ENCODE measurements at places on chromosomes 1 and 21.
A peak's percentile ranks its signal among the peaks of the same experiment; 100 is the strongest.

DNA sequence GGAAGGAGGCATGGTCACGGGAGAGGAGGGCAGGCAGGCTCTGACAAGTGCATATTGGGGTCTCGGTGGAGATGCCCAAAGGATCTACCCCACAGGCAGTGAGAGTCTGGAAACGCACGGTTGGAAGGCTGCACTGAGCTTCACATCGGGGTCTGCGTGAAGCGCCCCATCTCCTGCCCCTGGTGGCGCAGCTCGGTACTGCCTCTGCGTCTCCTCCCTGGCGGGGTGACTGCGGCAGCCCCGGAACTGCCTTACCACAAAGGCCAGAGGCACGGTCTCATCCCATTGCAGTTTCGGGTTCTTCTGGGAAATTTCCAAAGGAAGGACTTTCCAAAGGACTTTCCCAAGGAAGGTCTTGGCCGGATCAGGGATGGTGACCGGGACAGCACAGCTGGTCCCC, 69.2 kb upstream of the AJAP1 start:
- DNase-seq, result no peak

DNA sequence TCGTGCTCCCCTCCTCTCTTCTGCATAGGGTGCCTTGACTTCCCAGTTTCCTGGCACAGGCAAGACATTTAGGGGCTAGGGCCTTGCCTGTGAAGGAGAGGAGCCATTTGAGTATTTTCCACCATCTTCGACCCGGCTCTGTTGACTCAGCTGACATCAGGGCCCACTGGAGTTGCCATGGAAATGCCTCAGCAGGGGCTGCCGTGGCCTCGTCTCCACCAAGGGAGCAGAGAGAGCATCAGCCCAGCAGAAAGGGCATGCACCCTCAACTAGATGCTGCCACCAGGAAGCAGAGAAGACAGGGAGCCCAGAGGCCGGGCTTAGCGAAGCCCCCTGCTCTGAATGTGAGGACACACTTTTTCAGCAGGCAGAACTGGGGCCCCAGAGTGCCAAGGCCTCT, 101.9 kb upstream of the ACTL8 start:
- no peak for DNase-seq

- no peak for DNase-seq
These were observed 67.5 kb upstream of the SAMSN1 start for GRCh38 chr21:14613486-14614224.

DNA sequence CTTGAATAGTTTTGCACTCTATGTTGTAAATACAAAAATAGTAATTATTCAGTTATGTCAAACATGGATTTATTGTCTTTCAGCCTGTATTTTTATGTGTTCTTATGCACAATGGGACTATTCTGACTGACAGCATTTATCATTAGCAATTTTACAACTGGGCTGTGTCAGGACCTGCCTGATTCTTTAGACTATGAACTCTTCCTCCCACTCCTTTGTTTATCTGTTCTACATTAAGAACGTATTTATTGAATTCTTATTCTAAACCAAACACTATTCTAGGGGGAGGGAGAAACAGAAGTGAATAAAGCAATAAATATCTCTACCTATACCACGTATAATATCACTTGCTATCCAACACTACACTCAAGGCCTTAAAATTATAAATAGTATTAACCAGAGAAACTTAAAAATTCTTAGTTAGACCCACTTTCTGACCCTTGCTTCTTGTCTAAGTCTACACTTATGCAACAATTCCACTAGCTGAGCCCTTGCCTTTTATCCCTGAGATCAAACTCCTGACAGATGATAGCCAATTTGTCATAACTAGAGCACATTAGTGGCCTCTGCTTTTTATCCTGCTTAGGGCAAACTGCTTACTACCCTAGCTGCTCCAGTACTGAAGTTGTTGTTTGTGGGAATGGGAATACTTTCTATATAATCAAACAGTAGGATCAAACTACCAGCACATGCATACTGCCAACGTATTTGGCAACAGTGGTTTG, 494.3 kb downstream of the BRINP3 start:
- no peak for DNase-seq

GRCh38 chr1:119715542-119715941, 3.8 kb downstream of the PHGDH start:
- DNase-seq, result no peak

- DNase-seq, result no peak
These were observed 19.3 kb upstream of the ACTA1 start for GRCh38 chr1:229452956-229453801.

DNA sequence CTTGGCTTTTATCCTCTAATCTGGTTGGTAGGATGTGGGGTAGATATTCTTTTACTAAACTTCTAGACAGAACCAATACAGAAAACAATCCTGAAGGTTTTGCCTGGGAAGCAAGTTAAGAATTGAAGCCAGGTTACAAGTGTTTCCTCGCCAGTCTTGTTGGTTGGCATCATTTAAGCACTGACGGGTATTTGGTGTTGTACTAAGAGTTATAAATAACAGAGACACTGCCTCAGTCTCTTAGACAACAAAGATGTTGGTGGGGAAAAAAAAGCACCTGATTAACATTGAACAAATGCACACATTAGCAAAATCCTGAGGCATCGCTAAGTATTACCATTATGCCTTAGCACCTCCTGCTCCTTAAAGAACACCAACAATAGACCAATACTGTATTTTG, 272.2 kb downstream of the BRINP2 start:
- no peak for DNase-seq

DNA sequence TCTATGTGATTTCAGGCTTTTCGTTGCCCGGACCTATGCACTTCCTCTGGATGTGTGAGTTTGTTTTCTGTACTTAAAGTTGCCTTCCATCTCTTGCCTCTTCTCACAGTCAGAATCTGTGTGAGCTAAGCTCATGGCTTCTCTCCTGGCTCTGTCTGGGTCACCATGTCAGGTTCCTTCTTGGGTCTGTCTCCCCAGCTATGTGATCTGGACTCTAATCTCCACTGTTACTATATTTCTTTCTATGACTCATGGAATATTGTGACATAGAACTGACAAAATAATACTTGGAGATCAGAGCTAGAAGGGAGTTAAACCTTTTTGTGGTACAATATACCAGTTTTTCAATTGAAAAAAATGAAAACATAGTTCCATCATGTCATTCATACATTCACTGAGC, 172.7 kb upstream of the FGGY start:
- DNase-seq, result no peak

GRCh38 chr1:88877382-88877825, 14.0 kb downstream of the GTF2B start:
- no peak for DNase-seq

GRCh38 chr1:2887941-2888855, 86.7 kb upstream of the TTC34 start:
- DNase-seq, result no peak

DNA sequence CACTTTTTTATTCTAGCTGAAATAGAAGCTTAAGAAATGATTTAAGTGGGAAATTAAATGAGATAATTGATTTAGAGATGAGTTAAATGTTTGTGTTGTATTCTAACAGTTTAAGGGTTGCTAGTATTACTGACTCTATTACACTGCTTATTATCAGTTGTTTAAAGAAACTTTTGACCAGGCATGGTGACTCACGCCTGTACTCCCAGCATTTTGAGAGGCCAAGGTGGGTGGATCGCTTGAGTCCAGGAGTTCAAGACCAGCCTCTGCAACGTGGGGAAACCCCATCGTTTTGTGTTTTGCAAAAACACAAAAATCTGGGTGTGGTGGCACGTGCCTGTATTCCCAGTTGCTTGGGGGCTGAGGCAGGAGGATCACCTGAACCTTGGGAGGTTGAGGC, 14.2 kb downstream of the CLIC4 start:
- no peak for DNase-seq

- no peak for DNase-seq
These were observed 769.0 kb downstream of the BRINP3 start for GRCh38 chr1:189708674-189709073.

- no peak for DNase-seq
These were observed 61.0 kb downstream of the ATP5PO start for GRCh38 chr21:33854604-33855003.

GRCh38 chr1:202319381-202320080, 22.2 kb downstream of the UBE2T start:
- no peak for DNase-seq

- DNase-seq, result no peak
These were observed 7.6 kb upstream of the HJV start for GRCh38 chr1:146029117-146029516.

GRCh38 chr1:27958513-27958912, 1.3 kb upstream of the XKR8 start:
- no peak for DNase-seq

- DNase-seq, result no peak
These were observed 229.5 kb downstream of the DPYD start for GRCh38 chr1:97691325-97691724.

GRCh38 chr1:27074175-27074780, 61.6 kb upstream of the TENT5B start:
- peak; percentile 22 for DNase-seq

DNA sequence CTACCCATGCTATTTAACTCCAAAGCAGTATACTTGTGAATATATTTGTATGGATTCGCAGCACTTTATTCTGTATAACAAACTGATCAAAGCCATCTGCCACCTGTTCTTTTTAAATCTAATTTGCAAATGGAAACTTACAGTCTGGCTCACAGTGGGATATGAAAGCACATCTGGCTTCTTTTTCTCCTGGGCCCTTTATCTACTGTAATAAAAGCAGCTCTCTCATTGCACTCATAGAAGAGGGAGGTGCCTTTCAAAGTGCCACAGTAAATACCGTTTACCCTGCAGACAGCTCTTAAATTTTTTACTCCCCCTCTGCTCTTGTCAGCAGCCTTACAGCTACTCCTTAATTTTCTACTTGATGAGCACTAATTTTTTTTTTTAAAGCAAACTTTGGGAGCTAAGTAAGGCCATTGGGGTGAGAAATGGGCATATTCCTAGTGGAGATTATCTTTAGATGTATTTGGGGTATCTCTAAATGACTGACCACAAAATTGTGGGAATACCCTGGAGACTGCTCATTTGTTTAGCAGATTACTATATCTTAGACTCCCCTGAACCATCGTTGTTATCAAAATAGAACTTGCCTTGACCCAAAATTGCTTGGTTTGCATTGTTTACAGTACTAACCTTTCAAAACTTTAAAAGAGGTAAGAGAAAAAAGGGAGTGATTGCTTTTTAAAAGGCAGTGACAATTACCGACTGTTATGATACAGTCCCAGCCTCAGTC, 110.1 kb downstream of the VPS13D start:
- DNase-seq, result no peak

DNA sequence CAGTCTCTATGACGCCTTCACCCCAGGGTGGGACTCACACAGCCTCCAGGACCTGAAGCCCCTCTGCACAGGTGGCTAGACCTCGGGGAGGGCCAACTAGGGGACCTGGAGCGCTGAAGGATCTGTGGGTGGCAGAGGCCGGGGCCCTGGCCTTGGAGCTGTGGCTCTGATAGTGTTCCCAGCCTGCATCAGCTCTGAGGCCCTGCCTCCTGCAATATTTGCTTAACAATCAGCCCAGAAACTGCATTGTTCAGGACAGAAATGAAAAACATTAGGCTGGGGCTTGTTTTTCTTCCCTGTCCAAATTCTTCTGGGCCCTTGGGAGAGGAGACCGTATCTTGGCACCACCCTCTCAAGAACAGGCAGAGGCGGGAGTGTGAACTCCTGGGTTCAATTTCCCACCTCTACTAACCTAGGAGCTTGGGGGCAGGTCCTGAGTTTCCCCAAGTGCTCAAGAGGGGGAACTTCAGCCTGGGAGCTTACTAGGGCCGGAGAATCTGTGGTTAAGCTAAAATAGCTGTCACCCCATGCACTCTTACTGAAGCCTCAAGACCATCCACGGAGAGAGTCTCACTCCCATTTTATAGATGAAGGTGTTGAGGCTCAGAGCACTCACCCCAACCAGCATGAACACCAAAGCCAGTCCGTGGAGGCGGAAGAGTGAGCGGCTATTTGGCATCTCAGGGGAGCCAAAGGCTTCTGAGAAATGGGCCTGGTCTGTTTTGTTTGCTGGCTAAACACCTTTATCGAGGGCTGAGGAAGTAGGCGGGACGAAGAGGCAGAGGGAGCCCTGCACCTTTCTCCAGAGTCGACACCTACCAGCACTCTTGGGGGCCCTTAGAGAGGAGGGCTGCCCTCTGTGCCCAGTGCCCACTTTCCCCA, 18.8 kb upstream of the CASZ1 start:
- DNase-seq, result no peak

GRCh38 chr1:1604374-1605033, 4.6 kb upstream of the FNDC10 start:
- no peak for DNase-seq

DNA sequence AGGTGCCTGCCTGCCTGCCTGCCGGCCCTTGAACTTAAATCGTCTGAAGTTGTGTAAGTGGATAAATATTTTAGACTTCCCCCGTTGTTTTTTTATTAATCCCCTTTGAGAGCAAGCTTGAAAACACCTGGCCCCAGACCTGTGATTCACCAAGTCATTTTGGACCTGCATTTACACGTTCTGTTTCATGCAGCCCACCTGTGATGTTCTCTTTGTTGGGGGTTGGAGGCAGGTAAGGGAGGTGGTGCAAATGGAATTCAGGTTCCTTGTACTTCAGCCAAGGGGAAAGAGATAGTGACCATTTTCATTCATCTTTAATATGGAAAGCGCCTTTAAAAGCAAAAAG, 1.2 kb downstream of the SLC37A1 start:
- no peak for DNase-seq

DNA sequence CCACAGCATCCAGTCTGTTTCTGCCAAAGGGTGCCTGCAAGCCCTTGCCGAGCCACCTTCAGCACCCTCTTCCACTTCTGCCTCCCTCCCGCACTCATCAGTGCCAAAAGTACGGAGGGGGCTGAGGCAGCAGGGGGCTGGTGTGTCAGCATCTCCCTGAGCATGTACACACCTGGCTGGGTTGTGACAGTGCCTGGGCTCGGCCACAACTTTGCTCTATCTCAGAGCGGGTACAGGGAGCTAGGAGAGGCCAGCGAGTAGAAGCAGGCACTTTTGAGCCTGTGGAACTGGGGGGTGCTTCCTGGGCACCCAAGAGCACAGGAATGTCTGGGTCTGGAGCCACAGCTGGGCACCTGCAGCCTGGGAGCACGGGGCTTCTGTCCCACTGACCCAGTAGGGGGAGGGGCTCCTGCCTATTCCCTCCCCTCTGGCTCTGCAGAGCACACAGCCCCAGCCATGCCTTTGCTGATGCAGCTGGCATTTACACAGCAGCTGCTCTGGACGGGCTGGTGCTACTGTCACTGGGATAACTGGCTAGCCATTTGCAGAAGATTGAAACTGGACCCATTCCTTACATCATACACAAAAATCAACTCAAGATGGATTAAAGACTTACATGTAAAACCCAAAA, 319.8 kb upstream of the RRP15 start:
- DNase-seq, result no peak

- peak; percentile 5 for DNase-seq
These were observed 3.5 kb downstream of the FMO2 start for GRCh38 chr1:171188388-171189266.

GRCh38 chr1:215360758-215361157, 206.3 kb upstream of the KCTD3 start:
- DNase-seq, result no peak

- no peak for DNase-seq
These were observed 225.7 kb downstream of the KCNH1 start for GRCh38 chr1:210908257-210908656.

- no peak for DNase-seq
These were observed 27.0 kb upstream of the IGSF3 start for GRCh38 chr1:116694524-116694923.

- no peak for DNase-seq
These were observed 78.3 kb downstream of the PSMG1 start for GRCh38 chr21:39104911-39105310.

All from HS-5 (cell line).